ENCODE measurements at places on chromosomes 16 and 17.

DNA sequence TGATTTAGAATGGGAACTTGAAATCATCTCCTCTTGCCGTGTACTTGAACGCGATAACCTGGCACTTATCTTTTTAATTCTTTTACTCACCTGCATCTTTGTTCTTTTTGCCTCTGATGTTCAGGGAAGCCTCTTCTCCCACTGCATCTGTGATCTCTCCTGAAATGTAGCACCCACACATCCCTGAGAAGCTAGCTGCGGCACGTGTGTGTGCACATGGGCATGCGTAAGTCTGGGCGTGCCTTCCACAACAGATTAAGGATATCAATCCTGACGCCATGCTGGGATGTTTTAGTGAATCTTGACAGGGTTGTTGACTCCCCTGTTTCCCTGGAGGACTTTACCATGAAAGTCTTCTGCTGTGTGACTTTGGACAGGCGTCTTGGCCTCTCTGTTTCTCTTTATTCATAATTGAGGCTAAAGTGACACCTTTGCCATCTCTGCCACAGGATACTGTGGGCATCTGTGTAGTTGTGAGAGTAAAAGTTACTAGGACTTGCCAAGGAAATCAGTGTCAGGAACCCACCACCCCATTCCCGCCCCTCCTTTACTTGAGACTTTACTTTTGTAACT is 20.5 kb downstream of the IL4R start:
- DNase-seq = no peak

- no peak for DNase-seq
Observed at GRCh38 chr16:79750311-79750710, 149.8 kb upstream of the MAF start.

GRCh38 chr17:75364078-75364477 is 41.4 kb downstream of the GRB2 start:
- peak; percentile 76 for DNase-seq

- DNase-seq = peak; percentile 61
Observed at GRCh38 chr16:70454222-70455034, at the start of gene FCSK. TSS of gene FCSK (plus strand) at chr16:70454595. CDS start at chr16:70463191, 8,596 bp downstream.

DNA sequence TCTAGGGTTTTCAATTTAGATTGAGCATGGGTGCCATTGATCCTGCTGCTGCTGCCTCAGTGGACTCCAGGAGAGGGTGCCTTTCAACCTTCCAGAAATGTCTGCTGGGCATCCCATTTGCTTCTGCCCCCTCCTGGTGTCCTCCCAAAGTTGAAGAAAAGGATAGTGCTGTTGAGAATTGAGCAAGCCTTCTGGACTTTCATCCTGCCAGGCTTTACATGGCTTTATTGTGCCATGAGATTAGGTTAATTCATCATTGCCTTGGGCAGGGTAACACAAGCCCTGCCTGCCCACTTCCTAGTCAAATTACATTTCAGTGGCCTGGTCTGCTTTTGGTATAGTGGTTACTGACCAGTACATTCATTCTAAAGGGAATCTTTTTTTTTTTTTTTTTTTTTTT is 17.9 kb upstream of the TANGO6 start:
- DNase-seq = no peak
